ENCODE measurements at places on chromosomes 4 and X. TPM values are rescaled to one million over a fixed set of nuclear protein-coding genes. Genes with fewer than 3 reads are reported as not detected.

GPR34 gene
- 0.72 TPM for total RNA-seq

CHST7 gene
- total RNA-seq: 8.0 TPM

TRMT2B gene
- 15.9 TPM for total RNA-seq

PNMA6F gene
- total RNA-seq: not detected

P2RY4 gene
- total RNA-seq: 0.29 TPM

CLCN3 gene
- 32.2 TPM for total RNA-seq

IL3RA gene
- total RNA-seq: 0.88 TPM

GPRASP2 gene
- 10.9 TPM for total RNA-seq

CORIN gene
- 0.88 TPM for total RNA-seq

NAP1L3 gene
- 14.1 TPM for total RNA-seq

GRCh38 chrX:22078117-22078516 is 46.0 kb downstream of the PHEX start:
- H3K36me3 ChIP-seq: no peaks in the 10 kb centered on the region
- no peak overlapping the region for H3K4me3 ChIP-seq
- DNase-seq: no peak

- H3K4me1 ChIP-seq: peaks cover 12% of the 10 kb centered on the region
- DNase-seq: no peak
- peak overlapping the region; percentile 75 for H3K4me3 ChIP-seq
- H3K27me3 ChIP-seq: peaks cover 7% of the 10 kb centered on the region
Measured at GRCh38 chr4:74365761-74366160, 816 bp downstream of the EREG start.

DNA sequence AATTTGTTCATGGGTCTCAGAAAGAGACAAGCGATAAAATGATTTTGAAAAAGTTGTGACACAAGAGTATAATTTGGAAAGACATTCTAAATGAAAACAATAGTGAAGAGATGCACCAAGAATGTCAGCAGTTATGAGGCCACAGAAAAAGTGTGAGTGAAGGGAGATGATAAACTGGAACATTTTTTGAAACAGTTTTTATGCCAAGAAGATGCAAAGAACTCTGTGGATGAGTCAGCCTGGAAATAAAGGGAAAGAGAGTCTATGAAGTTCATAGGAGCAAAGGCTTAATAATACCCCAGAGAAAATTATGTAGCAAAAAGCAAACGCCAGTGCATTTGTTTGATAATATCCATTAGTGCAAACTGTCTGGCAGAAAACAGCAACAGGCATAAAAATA is 188.4 kb upstream of the TBC1D9 start:
- peaks cover 49% of the 10 kb centered on the region for H3K4me1 ChIP-seq
- peak overlapping the region; percentile 88 for H3K27ac ChIP-seq
- H3K4me3 ChIP-seq: peak overlapping the region; percentile 46
- no peaks in the 10 kb centered on the region for H3K27me3 ChIP-seq
- DNase-seq: peak; percentile 62
- H3K36me3 ChIP-seq: no peaks in the 10 kb centered on the region

GRCh38 chrX:151227627-151228026 is 51.2 kb downstream of the GPR50 start:
- H3K4me1 ChIP-seq: no peaks in the 10 kb centered on the region
- DNase-seq: no peak
- H3K36me3 ChIP-seq: no peaks in the 10 kb centered on the region
- H3K27ac ChIP-seq: no peak overlapping the region
- H3K4me3 ChIP-seq: no peak overlapping the region

- no peaks in the 10 kb centered on the region for H3K27me3 ChIP-seq
- peak overlapping the region; percentile 13 for H3K4me3 ChIP-seq
- H3K27ac ChIP-seq: peak overlapping the region; percentile 94
- no peaks in the 10 kb centered on the region for H3K36me3 ChIP-seq
- DNase-seq: no peak
Measured at GRCh38 chr4:176794651-176795050, 1.9 kb upstream of the VEGFC start.

DNA sequence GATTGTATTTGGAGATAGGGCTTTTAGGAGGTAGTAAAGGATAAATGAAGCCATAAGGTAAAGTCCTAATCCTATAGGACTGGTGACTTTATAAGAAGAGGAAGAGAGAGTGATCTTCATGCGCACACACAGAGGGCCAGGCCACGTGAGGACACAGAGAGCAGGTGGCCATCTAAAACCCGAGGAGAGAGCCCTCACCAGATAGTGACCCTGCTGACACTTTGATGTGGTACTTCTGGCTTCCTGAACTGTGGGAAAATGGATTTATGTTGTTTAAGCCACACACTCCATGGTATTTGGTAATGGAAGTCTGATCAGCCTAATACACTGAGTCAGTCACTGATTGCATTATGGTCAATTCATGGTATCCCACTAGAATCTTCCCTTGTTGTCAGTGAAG is 164.9 kb upstream of the TAPT1 start:
- no peaks in the 10 kb centered on the region for H3K4me1 ChIP-seq
- no peak overlapping the region for H3K27ac ChIP-seq
- no peaks in the 10 kb centered on the region for H3K36me3 ChIP-seq
- H3K4me3 ChIP-seq: no peak overlapping the region
- no peak for DNase-seq

GRCh38 chrX:34768290-34768689 is 111.2 kb upstream of the TMEM47 start:
- no peak overlapping the region for H3K27ac ChIP-seq
- no peak overlapping the region for H3K4me3 ChIP-seq
- H3K27me3 ChIP-seq: no peaks in the 10 kb centered on the region
- DNase-seq: no peak

DNA sequence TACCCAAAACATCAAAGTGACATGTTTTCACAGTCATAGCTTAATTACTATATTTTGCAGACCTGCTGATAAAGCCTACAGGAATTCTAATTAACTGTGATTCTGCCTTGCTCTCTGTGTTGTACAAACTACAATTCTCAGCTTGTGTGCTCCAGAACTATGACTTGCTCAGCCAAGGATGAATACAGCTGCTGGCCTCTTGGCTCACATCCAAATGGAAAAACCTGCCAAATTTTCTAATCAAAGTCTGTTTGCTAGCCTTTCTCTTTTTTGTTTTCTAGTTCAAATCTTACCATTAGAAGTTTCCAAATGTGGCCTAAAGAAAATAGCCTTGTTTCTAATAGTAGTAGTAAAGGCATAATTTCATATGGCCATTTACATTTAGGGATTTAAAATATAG is 1176.8 kb downstream of the FAM133A start:
- no peaks in the 10 kb centered on the region for H3K27me3 ChIP-seq
- no peaks in the 10 kb centered on the region for H3K4me1 ChIP-seq
- no peak overlapping the region for H3K4me3 ChIP-seq
- no peaks in the 10 kb centered on the region for H3K36me3 ChIP-seq
- H3K27ac ChIP-seq: no peak overlapping the region

GRCh38 chr4:51995647-51996220 is 24.4 kb downstream of the LRRC66 start:
- H3K36me3 ChIP-seq: no peaks in the 10 kb centered on the region
- DNase-seq: no peak
- no peaks in the 10 kb centered on the region for H3K27me3 ChIP-seq
- no peak overlapping the region for H3K27ac ChIP-seq
- no peaks in the 10 kb centered on the region for H3K4me1 ChIP-seq

GRCh38 chr4:32884198-32884597 is 2164.0 kb downstream of the PCDH7 start:
- no peaks in the 10 kb centered on the region for H3K4me1 ChIP-seq
- H3K36me3 ChIP-seq: no peaks in the 10 kb centered on the region
- no peak for DNase-seq

DNA sequence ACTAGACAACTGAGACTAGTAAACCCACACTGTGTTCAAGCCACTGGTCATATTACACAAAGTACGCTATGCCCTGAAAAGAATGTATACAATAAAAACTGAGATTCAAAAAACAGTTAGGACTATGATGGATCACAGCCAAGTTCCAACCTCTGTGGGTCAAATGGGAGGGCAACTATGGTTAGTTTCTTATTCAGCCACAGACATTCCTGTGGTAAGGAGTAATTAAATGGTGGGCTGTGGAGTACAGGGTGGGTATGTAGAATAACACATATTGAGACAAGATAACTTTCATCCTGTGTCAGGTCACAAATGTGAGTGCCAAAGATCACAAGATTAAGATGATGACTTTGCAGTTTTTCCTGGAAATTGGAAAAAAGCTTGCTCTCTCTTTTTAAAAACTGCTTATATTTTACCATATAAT is 167.2 kb downstream of the NPNT start:
- no peaks in the 10 kb centered on the region for H3K36me3 ChIP-seq
- H3K27me3 ChIP-seq: no peaks in the 10 kb centered on the region
- H3K4me1 ChIP-seq: peaks cover 6% of the 10 kb centered on the region
- H3K4me3 ChIP-seq: no peak overlapping the region

- H3K4me3 ChIP-seq: no peak overlapping the region
- H3K4me1 ChIP-seq: no peaks in the 10 kb centered on the region
- no peak overlapping the region for H3K27ac ChIP-seq
- DNase-seq: no peak
Measured at GRCh38 chr4:159600061-159600460, 497.2 kb downstream of the RAPGEF2 start.

DNA sequence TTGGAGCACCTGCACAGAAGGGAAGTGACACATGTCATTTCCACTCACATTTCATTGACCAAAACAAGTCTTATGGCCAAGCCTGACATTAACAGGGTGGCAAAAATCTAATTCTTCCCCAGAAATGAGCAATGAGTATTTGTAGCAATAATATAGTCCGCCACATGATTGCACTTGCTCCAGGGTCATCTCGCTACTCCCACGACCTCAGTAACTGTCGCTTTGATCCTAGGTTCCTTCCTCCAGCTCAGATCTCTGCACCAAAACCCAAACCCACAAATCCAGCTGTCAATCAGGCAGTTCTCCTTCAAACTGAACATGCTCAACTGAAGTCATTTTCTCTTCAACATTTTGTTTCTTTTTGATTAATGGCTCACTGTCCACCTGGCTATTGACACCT is 25.2 kb upstream of the PTTG2 start:
- H3K4me1 ChIP-seq: peaks cover 16% of the 10 kb centered on the region
- no peaks in the 10 kb centered on the region for H3K27me3 ChIP-seq
- no peak for DNase-seq
- no peak overlapping the region for H3K27ac ChIP-seq
- no peaks in the 10 kb centered on the region for H3K36me3 ChIP-seq

DNA sequence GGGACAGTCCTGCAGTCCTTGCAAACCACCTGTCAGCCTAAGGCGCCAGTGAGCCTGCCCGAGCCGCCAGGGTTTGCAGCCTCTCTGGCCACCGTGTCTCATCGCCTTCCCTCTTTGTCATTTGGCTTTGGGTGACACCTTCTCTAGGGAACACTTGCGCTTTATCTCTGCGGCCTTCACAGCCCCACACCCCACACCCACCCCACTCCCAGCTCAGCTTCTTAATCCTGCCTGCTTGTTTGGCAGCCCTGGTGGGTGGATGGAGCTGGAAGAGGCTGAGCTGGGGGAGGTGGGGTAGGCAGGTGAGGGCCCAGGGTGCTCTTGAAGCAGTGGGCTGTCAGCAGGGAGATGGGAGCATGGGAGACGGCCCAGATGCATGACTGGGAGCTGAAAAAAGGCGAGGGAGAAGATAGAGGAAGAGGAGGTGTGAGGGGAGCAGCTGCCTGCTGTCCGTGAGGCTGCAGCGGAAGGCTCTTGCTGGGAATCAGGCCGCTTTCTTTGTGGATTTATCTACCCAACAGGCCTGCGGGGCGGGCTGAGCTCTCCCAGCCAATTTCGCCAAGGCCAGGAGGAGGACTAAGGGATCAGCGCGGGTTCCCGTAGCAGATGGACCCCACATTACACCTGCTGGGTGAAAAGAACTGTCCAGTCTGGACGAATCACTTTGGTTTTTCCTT is 97.5 kb upstream of the STOX2 start:
- H3K27ac ChIP-seq: no peak overlapping the region
- H3K4me1 ChIP-seq: no peaks in the 10 kb centered on the region
- H3K36me3 ChIP-seq: no peaks in the 10 kb centered on the region
- H3K27me3 ChIP-seq: no peaks in the 10 kb centered on the region

- peaks cover 19% of the 10 kb centered on the region for H3K4me1 ChIP-seq
- no peaks in the 10 kb centered on the region for H3K36me3 ChIP-seq
- no peak overlapping the region for H3K27ac ChIP-seq
- no peak for DNase-seq
- no peaks in the 10 kb centered on the region for H3K27me3 ChIP-seq
- H3K4me3 ChIP-seq: no peak overlapping the region
Measured at GRCh38 chr4:138643827-138644226, 371.8 kb upstream of the NOCT start.

DNA sequence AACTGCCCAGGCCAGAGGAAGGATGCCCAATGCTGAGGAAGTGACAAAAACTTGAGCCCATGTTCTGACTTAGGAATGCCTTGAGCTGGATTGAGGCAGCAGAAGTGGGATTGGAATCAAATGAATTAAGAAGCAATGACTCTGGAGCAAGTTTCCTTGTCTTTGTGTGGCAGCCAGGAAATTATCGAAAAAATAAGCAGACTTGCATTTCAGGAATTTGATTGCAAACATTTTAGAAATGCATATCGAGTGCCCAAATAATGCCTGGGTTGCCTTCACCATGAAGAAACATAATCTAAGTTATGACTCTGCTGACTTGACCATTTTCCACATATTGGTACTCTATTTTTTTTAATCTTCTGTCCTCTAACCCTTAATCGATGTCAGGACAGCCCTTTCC is 9.5 kb downstream of the CYTL1 start:
- H3K27me3 ChIP-seq: peaks cover 19% of the 10 kb centered on the region
- H3K4me1 ChIP-seq: no peaks in the 10 kb centered on the region
- no peak overlapping the region for H3K27ac ChIP-seq
- DNase-seq: no peak
- H3K4me3 ChIP-seq: no peak overlapping the region

GRCh38 chr4:40280586-40280985 is 54.5 kb upstream of the CHRNA9 start:
- H3K4me3 ChIP-seq: no peak overlapping the region
- DNase-seq: no peak
- no peak overlapping the region for H3K27ac ChIP-seq
- H3K36me3 ChIP-seq: no peaks in the 10 kb centered on the region
- no peaks in the 10 kb centered on the region for H3K4me1 ChIP-seq
- no peaks in the 10 kb centered on the region for H3K27me3 ChIP-seq

DNA sequence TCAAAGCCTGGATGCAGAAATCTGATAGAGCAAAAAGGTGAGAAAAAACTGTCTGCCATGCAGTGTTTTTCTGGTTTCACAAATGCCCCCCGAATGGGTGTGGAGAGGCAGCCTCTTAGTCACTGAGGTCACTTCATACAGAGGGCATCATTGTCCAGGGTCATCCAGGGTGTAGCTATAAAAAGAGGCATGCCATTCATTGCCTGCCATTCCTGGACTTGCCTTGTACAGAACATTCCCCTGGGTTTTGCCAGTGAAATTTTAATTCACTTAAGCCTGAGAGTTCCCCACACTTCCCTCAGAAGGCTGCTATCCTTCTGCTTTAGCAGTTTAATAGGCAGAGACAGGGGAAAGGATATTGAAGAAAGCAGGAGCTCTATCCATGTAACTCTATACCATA is 230.3 kb downstream of the UNC5C start:
- no peaks in the 10 kb centered on the region for H3K36me3 ChIP-seq
- peaks cover 5% of the 10 kb centered on the region for H3K4me1 ChIP-seq
- no peak overlapping the region for H3K27ac ChIP-seq

DNA sequence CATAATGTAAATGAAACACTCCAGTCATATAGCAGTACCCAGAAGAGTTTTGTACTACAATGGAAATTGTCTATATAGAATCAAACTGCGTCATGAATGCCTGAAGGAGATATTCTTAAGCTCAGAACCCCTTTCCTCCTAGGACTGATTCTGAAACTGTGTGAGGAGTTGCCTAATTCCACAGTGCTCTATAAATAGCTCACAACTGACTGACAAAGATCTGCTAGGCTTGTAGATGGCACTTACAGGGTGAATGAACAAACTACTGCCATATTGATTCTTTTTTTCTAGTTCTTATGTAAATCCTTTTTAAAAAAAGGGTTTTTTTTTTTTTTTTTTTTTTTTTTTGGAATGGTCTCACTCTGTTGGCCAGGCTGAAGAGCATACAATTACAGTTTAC is 30.1 kb upstream of the UGT2B17 start:
- no peak overlapping the region for H3K27ac ChIP-seq
- H3K27me3 ChIP-seq: no peaks in the 10 kb centered on the region
